T-helper 9 cell (primary cell): ENCODE measurements at places on chromosomes 1 and 21.

DNA sequence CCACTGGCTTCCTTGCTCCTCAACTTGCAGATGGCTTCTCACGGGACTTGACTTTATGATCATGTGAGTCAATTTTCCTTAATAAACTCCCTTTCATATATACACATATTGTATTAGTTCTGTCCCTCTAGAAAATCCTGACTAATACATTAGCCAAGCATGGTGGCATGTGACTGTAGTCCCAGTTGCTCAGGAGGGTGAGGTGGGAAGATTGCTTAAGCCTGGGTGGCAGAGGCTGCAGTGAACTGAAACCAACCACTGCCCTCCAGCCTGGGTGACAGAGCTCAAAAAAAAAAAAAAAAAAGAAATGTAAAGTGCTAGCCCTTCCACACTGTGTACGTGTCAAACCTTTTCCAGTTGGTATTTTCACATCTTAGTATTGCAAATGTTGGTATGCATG, 857.0 kb downstream of the LTN1 start:
- DNase-seq, result no peak

DNA sequence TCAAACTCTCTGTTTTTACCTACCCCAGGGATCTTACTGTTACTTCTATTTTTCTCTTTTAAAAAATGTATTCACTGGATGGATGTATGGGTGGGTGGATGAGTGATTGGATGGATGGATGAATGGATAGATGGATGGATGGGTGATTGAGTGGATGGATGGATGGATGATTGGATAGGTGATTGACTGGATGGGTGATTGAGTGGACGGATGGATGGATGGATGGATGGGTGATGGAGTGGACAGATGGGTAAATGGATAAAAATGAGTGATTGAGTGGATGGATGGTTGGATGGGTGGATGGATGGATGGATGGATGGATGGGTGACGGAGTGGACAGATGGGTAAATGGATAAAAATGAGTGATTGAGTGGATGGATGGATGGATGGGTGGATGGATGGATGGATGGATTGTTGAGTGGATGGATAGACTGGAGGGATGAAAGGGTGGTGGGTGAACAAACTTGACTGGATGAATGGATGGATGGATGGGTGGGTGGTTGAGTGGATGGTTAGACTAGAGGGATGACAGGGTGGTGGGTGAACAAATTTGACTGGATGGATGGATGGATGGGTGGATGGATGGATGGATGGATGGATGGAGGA, 118.0 kb upstream of the ZBTB40 start:
- DNase-seq, result no peak

DNA sequence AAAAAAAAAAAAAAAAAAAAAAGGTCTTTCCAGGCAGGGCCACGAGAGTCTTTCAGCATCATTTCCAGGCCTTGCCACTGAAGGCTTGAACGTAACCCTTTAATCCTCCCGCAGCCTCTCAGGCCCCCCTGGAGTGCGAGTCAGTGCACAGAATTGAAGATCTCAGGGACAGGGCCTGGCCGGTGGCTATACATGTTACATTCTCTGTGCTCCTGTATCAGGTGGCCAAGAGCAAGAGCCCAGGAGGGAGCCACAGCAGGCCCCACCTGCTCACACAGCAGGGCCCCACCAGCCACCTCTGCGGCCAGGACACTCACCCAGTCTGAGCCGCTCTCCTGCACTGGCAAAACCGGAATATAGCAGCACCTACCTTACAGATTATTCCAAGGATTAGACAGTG, 34.1 kb upstream of the SLC25A33 start:
- no peak for DNase-seq

DNA sequence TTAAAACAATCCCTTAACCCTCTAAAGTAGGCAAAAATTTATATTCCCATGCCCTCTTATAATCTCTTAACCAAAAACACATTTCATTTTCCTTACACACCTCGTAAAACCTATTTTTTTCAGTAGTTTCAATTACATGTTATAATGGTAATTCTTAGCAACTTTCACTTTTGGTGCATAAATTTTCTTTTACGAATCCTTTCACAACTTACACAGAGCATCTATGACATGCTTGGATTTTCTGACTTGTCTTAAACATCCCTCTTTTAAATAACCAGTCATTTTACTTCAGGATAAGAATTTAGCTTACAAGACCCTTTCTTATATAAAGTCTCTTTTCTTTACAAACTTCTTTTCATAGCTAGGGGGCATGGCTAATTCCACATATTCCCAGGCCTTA, 8.9 kb upstream of the MRPL55 start:
- no peak for DNase-seq

DNA sequence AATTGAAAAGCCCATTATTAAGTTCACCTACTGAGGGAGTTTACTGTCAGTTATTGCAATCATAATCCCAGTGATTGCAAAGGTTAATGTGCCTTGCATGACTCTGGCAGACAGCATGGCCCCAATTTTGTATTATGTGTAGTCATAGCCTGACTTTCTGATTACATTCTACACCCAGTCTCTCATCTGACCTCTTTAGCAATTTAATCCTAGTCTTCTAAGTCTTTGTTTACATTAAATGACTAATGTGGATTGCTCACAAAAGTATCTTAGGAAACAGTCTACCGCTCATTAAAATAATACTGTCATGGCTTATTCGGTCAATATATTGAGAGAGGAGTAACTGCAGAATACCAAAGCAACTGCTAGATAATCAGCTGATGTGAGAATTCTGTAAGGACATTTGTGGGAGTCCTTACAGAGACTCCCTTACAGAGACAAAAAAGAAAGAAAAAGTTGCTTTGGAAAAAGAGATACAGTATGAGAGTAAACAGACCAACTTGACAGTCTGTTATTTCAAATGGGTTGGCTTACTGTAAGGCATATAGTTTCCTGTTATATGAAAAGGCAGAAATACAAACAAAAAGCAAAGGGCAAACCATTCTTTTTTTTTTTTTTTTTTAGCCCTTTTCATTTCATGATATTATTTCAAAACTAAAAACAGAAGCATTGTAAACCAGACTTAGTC, 42.8 kb downstream of the SMG7 start:
- no peak for DNase-seq

GRCh38 chr1:38005195-38006007, at the start of gene FHL3:
FHL3 (minus strand) TSS chr1:38005514; CDS start chr1:37999412, 6,102 bp downstream.
- peak; percentile 31 for DNase-seq

DNA sequence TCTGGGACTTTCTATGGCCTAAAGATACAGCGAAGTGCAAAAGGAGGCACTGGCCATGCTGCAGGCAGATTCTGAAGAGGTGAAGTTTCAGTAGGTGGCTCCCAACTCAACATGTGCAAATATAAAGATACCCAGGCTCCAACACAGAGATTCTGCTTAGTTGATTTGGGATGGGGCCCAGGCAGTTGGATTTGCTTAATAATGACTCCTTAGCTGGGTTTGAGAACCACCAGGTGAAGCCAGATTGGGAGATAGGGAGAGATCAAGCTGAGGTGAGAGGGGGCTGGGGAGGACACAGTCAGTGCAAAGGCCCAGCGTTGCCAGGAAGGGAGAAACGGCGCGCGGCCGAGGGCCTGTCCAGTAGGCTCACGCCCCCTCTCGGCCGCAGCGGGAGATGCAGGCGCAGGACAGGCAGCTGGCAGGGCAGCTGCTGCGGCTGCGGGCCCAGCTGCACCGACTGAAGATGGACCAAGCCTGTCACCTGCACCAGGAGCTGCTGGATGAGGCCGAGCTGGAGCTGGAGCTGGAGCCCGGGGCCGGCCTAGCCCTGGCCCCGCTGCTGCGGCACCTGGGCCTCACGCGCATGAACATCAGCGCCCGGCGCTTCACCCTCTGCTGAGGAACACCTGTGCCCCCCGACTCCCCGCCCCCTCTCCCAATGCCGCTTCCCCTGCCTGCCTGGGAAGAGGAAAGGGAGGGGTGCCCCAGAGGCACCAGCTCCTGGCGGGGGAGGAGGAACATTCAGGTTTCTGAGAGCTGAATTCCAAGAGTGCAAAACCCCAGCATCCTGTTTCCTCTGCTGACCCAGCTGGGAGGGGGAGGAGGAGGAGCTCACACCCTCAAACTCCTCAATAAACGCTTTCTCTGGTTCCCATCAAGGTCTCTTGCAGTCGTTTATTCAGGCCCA, 1.2 kb downstream of the FAM167B start:
- peak; percentile 74 for DNase-seq

- DNase-seq, result no peak
Observed at GRCh38 chr1:38481871-38482826, 377.4 kb downstream of the RRAGC start.

DNA sequence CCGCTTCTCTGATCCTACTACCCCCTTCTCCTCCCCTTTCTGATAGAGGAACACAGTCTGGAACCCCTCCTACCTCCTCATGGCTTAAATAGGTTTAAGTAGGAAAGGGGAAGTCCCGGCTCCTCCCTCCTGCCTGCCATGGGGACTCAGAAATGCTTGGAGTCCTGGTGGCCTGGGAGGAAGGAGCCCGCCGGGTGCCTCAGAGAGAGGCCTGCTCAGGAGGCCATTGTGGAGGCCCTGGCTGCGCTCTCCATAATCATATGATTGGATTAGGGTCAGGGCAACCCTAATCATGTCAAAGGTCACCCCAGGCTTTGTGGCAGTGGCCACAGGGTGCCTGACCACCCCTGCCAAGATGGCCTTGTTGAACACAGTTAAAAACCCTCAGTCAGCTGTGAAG, 29.0 kb downstream of the WNT3A start:
- no peak for DNase-seq

GRCh38 chr1:35120458-35121133, 41.4 kb downstream of the ZMYM1 start:
- no peak for DNase-seq

GRCh38 chr1:30701258-30701633, 22.1 kb downstream of the MATN1 start:
- no peak for DNase-seq

DNA sequence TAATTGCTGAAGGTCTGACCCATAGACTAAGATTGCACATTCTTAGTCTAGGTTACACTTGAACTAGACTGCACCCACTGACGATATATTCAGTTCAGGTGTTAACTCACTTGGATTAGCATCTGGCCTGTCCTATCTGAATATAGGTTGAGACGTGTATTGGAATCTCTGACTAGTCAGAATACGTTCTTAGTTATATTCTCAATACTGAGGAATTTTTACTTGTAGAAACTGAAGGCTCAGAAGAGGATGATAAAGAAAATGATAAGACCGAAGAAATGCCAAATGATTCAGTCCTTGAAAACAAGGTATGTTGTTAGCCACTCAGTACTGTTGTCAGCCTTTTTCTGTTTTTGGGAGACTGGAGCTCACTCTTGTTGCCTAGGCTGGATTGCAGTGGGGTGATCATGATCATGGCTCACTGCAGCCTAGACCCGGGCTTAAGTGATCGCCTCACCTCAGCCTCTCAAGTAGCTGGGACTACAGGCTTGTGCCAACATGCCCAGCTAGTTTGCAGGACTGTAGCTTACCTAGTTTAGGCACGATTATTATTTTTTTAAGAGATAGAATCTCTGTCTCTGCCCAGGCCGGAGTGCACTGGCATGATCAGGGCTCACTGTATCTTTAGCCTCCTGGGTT, 10.8 kb downstream of the CCDC17 start:
- no peak for DNase-seq

DNA sequence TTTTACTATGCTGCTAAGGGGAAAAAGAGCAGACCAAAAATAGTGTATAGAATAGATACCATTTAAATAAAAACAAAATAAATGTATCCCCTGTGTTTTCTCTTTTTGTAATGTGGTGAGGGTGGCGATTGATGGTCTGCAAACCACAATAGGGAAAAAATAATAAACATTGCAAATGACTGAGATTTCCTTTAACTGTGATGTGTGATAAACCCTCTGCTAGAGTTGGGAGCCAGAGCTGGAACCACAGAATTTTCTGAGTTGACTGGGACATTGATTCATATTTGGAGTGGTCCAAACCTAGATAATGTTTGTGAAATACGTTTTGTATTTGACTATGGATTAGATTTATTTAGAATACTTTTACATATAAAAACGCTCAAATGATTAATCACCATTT, 70.6 kb upstream of the PTGFR start:
- no peak for DNase-seq

DNA sequence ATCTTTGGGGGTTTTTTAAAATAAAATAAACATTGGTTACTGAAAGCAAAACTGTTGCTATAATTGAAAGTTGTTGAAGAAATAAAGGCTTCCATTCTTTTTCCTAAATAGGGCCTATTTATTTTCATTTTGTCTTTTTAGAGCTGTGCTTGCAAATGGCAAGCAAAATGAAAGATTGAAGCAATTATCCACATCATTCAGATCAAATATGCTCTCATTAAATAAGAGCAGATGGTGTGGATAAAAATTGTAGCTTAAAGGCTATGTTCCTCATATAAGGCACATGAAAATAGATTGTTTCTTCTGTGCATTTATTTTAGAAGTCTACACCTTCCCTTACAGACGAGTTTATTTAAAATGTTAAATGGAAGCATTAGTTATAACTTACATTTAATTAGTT, 1317.7 kb downstream of the MRPL39 start:
- DNase-seq, result no peak

GRCh38 chr1:231731268-231731667, 104.7 kb downstream of the DISC1 start:
- DNase-seq, result no peak

- DNase-seq, result no peak
Observed at GRCh38 chr21:25577424-25578055, 29.7 kb downstream of the MRPL39 start.

GRCh38 chr1:204920967-204921366, 50.3 kb downstream of the NFASC start:
- no peak for DNase-seq

GRCh38 chr1:109365642-109366204, 32.0 kb downstream of the SORT1 start:
- no peak for DNase-seq

DNA sequence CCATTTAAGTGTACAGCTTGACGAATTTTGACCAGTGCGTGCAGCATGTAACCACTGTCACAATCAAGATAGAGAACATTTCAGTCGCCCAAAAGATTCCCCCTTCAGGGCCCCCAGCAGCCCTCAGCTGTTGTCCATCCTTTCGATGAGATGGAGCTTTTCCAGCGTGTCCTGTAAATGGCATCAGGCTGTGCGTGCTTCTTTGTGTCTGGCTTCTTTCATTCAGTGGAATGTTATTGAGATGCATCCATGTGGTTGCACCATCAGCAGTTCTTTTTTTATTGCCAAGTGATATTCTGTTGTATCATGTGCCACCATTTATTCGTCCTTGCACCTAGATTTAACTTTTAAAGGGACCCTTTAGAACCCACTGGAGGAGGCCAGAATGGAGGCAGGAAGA, 21.9 kb downstream of the UBE2Q1 start:
- DNase-seq, result no peak

DNA sequence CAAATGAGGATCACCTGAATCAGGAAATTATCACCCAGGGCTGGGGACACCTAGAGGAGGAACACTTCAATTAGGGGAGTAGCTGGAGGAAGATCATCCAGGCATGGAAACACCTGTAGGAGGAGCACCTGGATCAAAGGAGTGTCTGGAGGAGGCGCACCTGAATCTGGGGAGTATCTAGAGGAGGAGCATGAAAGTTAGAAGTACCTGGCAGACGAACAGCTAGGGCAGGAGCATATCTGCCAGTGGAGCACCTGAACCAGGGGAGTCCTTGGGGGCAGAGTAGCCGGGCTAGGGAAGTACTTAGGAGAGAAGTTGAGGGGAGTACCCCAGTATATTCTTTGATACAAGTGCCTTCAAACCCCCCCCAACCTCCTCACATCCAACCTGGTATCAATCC, 1.3 kb downstream of the C1orf210 start:
- no peak for DNase-seq

GRCh38 chr1:198185759-198186158, 29.0 kb downstream of the NEK7 start:
- no peak for DNase-seq

- no peak for DNase-seq
Observed at GRCh38 chr1:238153939-238154338, 263.2 kb upstream of the ZP4 start.
